ENCODE measurements at places on chromosomes 11 and 22.
A peak's percentile ranks its signal among the peaks of the same experiment; 100 is the strongest.

- DNase-seq: no peak
Measured at GRCh38 chr11:28505232-28505631, 397.0 kb downstream of the METTL15 start.

- peak; percentile 19 for DNase-seq
Measured at GRCh38 chr11:34191578-34191977, 86.1 kb downstream of the NAT10 start.

- no peak for DNase-seq
Measured at GRCh38 chr11:111537336-111537860, 3.1 kb upstream of the LAYN start.

- peak; percentile 89 for DNase-seq
Measured at GRCh38 chr11:96464700-96465307, 75.0 kb downstream of the JRKL start.

DNA sequence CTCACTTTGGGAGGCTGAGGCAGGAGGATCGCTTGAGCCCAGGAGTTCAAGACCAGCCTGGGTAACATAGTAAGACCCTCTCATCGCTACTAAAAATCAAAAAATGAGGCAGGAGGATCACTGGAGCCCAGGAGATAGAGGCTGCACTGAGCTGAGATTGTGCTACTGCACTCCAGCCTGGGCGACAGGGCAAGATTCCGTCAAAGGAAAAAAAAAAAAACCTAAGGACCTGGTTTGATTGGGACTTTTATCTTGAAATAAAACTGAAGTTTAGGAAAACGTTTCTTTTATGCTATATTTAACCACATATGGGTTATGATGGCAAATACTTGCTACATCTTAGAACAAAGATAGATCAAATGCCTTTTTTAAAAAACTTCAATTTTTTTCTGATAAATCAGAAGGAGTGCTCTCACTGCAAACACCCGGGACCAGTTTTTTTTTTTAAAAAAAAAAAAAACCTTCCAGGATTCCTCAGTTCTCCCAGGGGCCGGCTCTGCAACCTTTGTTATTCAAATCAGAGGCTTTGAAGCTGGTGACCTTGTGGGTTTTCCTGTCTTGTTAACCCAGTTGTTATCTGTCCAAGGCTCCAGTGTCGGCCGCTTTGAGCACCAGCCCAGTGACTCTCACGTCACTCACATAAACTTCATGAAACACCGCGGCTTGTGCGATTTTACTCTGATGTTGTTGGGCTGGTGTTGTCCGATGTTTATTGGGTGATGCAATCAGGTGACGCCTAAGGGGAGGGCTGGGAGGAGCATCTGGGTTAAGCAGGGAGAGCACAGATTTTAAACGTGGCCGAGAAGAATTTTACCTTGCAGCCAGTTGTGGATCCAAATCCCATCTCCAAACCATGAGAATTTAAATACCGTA, 24.7 kb upstream of the SLC22A12 start:
- DNase-seq: peak; percentile 47

GRCh38 chr11:65288706-65289536, 25.7 kb upstream of the CDC42EP2 start:
- DNase-seq: peak; percentile 61

- no peak for DNase-seq
Measured at GRCh38 chr11:134001088-134001487, 44.3 kb upstream of the IGSF9B start.

- no peak for DNase-seq
Measured at GRCh38 chr11:108562746-108563581, 30.6 kb downstream of the EXPH5 start.

DNA sequence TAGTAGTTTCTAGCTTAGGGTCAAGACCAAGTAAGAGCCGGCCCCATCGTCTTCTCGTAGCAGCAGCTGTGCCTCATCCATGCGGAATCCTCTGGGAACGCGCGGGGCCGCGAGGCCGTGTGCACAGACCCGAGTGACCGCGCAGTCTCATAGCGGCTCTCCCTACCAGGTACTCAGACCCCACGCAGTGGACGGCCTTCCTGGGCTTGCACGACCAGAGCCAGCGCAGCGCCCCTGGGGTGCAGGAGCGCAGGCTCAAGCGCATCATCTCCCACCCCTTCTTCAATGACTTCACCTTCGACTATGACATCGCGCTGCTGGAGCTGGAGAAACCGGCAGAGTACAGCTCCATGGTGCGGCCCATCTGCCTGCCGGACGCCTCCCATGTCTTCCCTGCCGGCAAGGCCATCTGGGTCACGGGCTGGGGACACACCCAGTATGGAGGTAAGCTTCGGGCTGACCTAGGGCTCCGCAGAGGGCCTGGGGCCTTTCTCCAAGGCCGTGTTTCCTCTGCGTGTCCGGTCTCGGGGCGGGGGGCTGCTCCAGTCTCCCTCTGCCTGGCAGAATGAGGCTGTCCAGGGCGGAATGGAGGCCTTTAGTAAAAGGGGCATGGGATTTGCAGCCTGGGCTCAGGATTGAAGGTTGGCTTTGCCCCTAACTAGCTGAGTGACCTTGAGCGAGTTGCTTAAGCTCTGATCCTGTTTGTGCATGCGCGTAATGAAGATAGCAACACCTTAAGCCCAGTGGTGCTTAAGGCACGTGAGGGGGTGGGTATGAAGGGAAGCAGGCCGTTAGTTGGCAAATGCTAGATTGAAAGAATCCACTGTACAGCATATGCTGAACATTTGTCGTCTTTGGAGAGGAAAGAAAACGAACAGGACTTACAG, 48.9 kb downstream of the ST14 start:
- DNase-seq: no peak

GRCh38 chr11:69497221-69497787, 15.8 kb downstream of the LINC01488 start:
- peak; percentile 38 for DNase-seq

DNA sequence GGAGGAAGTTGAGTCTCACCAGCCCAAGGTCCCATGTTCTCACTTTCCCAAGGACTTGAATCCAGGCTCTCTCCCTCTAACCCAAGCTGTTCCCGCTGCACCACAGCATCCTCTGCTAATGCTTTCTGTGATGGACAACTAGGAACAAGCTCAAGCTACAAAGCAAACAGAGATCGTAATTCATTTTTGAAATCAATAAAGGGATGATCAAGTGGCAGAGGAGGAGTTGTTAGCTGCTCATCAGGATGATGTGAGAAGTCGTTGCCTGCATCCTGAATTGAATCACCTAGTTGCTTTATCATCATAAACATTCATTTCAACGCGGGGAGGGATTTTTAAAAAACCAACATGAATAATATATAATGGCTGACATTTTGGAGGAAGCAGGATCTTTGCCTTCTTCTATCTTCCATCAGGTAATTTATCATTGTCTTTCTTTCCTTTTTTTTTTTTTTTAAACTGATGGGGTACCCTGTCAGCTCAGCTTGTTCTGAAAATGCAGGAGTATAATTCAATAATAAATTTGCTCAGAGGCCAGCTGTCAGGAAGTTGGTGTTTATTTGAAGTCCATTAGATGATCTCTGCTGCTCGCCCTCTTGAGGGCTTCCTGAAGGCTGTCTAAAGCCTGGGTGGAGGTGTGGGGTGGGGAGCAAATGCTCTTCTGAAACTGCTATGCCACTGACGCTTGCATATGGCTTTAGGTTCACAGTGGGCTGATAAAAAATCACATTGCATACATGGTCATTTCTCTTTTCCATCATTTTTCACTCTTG, 174.4 kb upstream of the NARS2 start:
- no peak for DNase-seq

DNA sequence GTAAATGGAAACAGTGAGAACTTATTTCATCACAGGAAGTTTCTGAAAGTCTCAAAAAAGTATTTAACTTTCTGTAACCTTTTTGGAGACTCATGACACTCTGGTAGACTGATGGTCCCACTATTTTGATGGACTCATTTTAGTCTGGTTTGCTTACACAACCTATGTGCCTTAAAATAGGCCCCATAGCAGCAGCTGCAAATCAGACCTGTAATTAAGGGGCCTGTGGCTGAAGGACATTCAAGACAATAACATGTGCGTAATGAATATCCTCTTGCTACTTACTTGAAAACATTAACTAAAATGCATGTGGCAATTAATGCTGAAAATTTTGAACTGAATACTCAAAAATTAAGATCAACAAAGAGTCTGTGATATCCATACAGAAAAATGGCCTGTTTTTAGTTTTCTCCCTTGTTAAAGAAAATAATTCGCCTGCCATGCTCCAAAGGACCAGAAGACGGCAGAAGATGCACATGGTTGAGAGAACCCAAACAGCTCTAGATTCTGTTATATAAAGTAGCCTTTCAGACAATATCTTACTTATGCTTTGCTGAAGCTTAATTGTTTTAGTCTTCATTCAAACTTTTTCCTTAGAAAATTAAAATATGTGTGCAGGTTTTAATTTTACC, 568.5 kb downstream of the KCNA4 start:
- DNase-seq: peak; percentile 8

GRCh38 chr22:50242406-50242949, 2.3 kb downstream of the TUBGCP6 start:
- DNase-seq: no peak

GRCh38 chr11:114033066-114033465, 26.4 kb upstream of the ZBTB16 start:
- DNase-seq: no peak

DNA sequence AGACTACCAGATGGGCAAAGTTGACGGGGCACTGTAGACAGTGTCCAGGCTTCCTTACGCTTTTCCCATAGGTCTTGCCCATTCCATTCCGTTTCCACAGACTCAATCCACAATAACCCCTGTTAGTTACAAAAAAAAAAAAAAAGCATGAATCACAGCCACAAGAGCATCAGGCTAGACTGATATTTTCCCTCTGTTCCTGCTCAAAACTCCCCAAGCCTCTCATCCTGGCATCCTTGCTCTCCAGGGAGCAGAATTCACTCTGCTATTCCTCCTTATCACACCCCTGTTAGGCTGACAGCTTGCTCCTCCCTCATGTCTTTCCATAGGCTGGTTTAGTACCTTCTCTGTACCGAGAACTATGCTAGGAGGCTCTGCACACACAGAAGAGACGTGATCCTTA, 42.2 kb downstream of the TMEM123 start:
- peak; percentile 41 for DNase-seq

DNA sequence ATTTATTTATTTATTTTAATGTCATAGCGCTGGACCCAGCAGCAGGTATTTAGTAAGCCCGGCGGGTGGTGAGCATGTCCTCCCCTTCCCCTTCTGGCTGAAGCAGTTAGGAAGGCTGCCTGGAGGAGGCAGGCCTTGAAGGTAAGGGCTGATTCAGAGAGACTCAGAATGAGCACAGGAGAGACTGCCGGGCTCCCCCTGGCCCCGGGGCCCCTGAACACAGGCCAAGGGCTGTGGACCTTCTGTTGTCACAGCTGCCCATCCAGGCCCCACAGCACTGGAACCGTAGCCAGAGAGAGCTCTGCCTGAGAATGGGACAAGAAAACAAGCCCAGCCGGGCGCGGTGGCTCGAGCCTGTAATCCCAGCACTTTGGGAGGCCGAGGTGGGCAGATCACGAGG, 52.8 kb downstream of the KCNJ4 start:
- no peak for DNase-seq

GRCh38 chr11:2465202-2466068, 20.6 kb downstream of the KCNQ1 start:
- DNase-seq: no peak

- no peak for DNase-seq
Measured at GRCh38 chr11:16598032-16598431, 140.4 kb upstream of the C11orf58 start.

DNA sequence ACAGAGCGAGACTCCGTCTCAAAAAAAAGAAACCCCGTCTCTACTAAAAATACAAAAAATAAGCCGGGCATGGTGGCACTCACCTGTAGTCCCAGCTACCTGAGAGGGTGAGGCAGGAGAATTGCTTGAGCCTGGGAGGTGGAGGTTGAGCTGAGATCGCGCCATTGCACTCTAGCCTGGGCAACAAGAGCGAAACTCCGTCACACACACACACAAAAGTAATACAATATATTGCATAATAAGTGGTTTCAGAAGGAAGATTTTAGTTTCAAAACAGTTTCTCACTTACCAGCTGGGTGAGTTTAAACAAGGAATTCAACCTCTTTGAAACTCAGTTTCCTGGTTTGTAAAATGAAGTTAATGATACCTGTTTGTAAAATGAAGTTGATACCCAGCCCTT, 32.7 kb upstream of the HTR3A start:
- DNase-seq: no peak

GRCh38 chr11:77637345-77638165, at the start of gene CLNS1A:
Gene CLNS1A (minus strand): TSS chr11:77637794. CDS start chr11:77637714, 80 bp downstream.
- peak; percentile 98 for DNase-seq

DNA sequence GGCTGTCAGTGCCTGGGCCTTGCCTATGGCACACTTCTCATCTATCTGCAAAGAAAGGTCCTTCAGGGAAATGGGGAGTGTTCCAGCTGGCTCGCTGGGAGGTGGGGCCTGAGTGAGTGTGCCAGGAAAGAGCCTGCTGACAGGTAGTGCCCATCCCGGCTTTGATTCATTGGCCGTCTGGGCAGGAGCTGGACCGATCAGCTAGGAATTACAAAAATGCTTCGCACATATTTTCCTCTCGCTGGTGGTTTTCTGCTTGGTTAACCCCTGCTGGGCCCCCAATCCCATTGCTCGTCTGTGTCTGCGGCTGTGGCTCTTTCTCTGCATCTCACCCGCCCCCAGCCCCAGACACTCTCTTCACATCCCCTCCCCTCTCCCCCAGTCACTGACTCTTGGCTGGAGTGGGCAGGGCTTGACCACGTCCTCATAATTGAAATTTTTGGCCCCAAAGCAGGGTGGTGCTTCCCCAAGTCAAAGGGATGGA, 10.8 kb downstream of the LIF start:
- no peak for DNase-seq

DNA sequence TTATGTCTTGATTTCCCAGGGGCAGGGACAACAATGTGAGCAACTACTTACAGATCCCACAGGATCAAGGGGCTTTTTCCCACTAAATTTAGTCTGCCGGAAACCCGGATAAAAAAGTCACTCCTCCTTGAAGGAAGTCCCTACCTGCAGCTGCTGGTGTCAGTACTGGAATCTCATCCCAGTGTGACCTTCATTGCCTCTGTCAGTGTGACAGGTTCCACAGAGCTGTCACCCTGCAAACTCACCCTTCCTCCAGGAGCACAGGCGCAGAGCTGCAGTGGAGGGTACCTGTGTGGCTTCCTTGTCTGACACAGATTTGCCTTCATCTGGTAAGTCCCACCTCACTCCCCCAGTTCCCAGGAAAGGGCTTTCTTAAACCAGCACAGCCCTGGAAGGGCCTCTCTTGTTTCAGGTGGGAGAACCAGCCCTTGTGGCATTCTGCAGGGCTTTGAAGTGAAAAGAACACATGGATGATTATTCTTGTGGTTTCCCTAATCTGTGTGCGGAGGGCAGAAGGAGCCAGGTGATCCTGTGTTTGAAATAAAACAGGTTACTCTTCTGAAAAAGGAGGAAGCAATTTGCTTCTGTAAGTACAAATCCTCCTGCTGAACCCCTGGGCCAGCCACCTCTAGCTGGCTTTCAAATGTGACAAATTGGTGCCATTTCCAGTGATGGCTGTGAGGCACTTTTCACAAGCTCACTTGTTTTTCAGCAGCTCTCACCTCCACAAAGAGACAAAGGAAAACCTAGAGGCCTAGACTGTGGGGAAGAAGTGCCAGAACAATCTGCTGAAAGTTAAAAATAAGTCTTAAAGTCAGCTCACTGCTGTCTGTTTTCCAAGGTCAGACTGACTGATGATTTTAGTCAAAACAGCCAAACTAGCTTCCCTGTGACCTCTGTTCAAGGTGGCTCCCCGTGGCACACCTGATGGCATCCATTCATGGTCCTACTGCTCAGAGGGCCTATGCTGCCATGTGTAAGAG, 9.2 kb upstream of the PRSS23 start:
- DNase-seq: no peak

- no peak for DNase-seq
Measured at GRCh38 chr11:125272821-125273220, 108.3 kb downstream of the PKNOX2 start.

- peak; percentile 75 for DNase-seq
Measured at GRCh38 chr22:42317008-42317407, 46.6 kb upstream of the TCF20 start.
